NK-92 treated with Interleukin-12 subunit alpha and Interleukin-12 subunit beta, amount 100 ng/mL, for 24 hours (cell line): ENCODE measurements at places on chromosomes 4 and X.

GRCh38 chr4:87758270-87758669, 41.1 kb upstream of the IBSP start:
- DNase-seq, result no peak

DNA sequence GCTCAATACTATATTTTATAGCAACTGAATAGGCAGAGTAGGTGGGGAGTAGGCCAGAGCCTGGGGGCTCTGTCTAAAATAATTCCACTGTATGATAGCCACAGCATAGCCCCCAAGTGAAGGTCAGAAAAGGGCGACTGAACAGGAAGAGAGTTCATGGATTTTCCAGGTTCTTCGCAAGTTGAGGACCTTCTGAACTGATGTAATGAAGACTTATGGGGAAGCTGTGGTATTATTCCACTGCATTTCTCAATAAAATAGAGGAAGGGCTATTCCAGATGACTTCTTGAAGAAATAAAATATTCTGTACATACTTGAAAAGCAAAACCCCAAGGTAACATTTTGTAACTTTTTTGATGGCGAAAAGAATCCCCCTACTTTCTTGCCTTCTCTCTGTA, 231.4 kb upstream of the GPC4 start:
- no peak for DNase-seq

GRCh38 chrX:17655211-17656034, 81.9 kb upstream of the SCML1 start:
- no peak for DNase-seq

GRCh38 chr4:181766061-181766548, 477.1 kb upstream of the TENM3 start:
- no peak for DNase-seq

GRCh38 chr4:183633476-183634400, 25.2 kb downstream of the RWDD4 start:
- DNase-seq, result no peak

DNA sequence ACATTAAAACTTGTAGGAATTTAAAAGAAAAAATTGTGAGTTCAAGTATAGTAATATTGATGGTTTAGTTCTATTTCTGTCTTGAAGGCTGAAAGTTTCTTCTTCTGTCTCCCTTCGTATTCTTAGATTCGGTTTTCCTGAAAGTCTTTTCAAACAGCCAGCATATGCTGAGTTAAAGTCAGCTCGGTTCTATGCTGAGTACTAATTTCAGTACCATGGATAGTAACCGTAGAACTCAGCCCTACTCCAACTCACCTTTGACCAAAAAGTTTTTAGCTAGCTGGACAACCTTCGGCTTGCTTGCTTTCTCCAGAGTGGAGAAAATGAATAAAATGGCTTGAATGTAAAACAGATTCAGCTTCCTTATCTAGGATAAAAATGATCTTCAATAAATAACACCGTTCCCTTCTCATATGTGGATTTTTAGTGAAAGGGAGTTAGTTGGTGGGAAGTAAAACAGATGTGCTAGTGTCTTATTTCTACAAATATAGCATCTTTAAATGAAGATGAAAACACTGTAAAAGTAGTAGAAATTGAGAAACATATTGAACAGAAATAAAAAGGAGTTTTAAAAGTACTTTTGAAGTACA, 5.2 kb downstream of the POU4F2 start:
- no peak for DNase-seq

GRCh38 chrX:19954335-19955096, 36.3 kb downstream of the BCLAF3 start:
- no peak for DNase-seq

DNA sequence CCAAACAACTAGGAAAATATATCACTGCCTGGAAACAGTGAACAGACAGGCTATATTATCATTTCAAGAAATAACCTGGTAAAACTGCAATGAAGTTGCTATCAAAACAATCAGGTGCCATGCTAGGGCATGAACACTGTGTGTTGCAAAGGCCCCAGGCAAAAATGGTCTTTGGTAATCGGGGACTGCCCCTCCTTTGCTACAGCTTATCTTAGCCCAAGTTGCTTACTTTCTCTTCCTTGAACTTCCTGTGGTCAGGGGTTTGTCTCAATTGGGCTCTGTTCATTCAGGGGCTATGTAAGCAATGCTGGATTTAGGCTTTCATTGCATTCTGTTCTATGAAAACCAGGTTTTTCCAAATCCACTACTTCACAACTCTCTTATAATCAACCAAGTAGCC, 30.4 kb downstream of the SCML1 start:
- no peak for DNase-seq

- no peak for DNase-seq
These were observed 1199.7 kb upstream of the TENM3 start for GRCh38 chr4:181043486-181043885.

- DNase-seq, result no peak
These were observed 61.1 kb downstream of the ARAP2 start for GRCh38 chr4:36183232-36183631.

- DNase-seq, result no peak
These were observed 98.1 kb upstream of the C1GALT1C1 start for GRCh38 chrX:120727911-120728310.

- DNase-seq, result no peak
These were observed 45.6 kb downstream of the ARFIP1 start for GRCh38 chr4:152825336-152825735.

GRCh38 chr4:38489011-38489861, 174.8 kb upstream of the KLF3 start:
- no peak for DNase-seq

DNA sequence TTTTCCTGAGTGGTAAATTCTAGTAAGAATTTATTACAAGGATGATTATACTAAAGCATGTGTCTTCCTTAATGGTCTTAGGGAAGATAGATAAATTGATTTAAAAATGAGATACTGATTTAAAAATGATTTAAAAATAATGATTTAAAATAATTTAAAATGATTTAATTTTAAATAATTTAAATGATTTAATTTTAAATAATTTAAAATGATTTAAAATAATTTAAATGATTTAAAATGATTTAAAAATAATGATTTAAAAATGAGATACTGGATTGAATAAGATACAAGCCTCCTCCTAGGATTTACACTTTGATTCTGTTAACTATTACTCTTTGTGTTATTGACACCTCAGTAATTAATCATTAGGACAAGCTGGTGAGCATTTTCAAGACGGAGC, 59.0 kb downstream of the COX7B2 start:
- no peak for DNase-seq

DNA sequence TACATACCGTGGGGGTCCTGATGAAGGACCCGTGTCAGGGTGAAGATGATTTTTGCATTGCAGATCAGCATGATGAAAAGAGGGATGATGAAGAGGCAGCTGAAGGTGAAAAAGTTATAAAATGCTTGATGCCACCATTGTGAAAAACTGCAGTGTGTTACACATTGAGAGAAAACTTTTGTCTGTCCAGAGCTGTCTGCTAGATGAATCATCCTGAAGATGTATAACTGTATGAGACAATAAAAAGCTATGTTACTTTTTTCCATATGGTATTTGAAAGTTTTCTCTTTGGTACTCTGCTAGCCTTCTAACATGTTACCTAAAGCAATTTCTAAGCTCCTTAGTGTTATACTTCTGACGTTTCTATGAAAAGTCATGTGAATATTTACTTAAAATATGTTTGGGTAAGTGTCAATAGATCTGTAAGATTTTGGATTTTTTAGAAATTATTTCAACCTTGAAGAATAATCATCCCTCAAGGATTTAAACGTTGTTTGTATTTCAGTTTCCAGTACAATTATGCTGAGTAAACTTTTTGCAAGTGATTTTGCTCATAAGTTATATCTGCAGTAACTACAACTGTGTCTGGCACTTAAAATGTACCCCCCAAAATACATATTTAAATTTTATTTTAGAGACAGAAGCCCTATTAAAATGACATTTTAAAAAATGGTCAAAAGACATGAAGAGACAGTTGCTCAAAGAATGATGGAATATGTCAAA, 9.5 kb downstream of the GNRHR start:
- DNase-seq, result no peak

- DNase-seq, result no peak
These were observed 145.6 kb downstream of the AMELX start for GRCh38 chrX:11438767-11439166.

GRCh38 chr4:109065006-109065405, 237.5 kb downstream of the COL25A1 start:
- DNase-seq, result no peak

GRCh38 chr4:25440478-25441030, 63.5 kb downstream of the ANAPC4 start:
- no peak for DNase-seq

DNA sequence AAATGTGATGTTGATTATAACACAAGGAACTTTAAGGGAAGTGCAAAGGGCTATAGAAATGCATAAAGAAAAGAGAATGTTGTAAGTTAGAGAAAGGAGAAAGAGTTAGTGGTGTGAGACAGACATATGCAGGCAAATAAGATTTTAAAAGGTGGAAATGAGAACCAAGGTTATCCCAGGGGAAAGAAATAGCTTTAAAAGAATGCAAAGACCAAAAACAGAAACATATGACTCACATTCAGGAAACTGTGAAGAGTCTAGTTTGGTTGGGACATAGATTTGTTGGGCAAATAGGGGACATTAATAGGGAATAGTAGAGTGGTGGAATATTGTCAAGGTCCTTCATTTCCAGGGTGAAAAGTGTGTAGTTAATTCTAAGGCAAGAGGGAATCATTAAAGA, 52.4 kb downstream of the MAPK10 start:
- DNase-seq, result no peak

DNA sequence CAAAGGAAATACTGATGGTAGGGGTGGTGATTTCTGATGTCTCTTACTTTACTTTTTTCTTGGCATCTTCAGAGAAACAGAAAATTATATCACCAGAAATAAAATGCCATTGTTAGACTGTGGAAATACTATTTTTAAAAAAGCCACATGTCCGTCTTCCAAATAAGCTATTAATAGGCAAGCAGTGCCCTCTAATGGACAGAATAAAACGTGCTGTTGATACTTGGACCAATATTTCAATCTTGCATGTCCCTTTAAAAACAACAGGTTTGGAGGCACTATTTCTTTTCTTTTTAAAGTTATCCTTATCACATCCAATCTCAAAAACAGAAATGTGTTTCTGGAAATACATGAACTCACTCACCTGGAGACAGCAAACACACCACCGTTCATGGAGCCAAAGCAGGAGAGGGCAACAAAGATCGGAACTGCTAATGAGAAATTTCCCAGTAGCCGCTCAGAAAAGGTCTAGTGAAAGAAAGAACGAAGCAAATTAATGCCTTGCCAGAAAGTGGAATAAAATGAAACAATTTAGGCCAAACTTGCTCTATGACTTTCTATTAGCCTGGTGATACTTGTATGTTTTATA, 59.2 kb downstream of the SLC7A11 start:
- DNase-seq, result no peak

DNA sequence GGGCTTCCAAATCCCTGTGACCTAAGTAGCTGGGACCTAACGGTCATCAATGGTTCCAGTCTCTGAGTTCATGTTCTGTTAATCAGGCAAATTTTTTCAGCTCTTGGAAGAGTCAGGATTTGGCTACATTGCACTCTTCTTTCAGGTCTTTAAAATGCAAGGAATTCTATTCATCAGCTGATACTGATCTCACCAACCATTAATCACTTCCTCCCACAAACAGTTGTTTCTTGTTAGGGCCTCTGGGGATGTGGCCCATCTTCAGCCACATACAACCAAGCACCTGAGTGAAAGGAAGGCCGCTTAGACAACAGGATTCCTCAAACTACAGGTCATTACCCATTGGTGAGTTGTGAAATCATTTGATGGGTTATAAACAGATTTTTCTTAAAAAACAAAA, 71.7 kb downstream of the FANCB start:
- DNase-seq, result no peak

DNA sequence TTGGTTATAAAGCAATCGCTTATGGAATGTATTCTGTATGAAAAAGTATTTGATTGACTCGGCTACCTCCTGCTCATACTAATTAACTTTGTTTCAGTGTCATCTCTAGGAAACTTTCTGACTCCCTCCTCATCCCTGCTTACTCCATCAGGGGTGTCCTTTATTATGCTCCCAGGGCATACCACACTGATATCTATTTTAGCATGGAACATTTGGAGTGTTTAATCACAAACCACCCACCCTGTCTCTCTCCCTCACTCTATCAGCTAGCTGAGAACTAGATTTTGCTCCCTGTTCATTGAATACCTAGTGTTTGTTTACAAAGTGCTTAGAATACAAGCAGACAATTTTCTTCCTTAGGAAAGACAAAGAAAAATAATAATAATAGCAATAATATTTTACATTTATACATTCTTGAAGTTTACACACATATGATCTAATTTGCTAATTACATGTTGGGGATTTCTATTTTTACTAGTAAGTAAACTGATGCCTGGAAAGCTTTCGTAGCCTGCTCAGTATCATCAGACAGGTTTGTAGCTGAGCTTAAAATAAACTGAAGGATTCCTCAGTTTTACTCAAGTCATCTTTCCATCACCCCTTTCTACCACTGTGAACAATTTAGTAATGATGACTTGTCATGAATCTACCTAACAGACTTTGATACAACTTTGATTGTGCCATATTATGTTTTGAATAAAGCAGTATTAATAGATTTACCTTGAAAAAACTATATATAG, 811.4 kb upstream of the HS3ST1 start:
- no peak for DNase-seq

GRCh38 chr4:23163647-23164436, 471.1 kb downstream of the GBA3 start:
- no peak for DNase-seq

GRCh38 chrX:139932073-139932900, 566 bp downstream of the ATP11C start:
- peak; percentile 60 for DNase-seq

GRCh38 chr4:101304916-101305315, 42.4 kb downstream of the PPP3CA start:
- DNase-seq, result no peak

- no peak for DNase-seq
These were observed 67.5 kb upstream of the BMP3 start for GRCh38 chr4:80963051-80963450.

DNA sequence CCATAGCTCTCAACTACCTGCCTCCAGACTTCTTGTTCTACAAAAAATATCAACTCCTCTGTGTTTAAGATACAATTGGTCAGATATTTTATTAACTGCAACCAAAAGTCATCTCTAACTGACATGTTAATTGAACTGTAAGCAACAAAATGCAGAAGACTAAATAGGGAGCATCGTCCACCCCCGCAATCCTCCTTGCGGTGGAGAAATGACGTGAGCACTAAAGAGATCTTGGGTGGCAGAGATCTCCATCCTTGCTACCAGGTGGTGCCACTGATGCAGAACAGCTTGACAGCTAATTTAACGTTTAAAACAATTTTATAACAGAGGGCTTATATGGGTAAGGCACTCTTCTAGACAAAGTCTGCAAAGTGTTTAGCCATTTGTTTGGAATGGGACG, 164.4 kb upstream of the FTHL17 start:
- DNase-seq, result no peak

GRCh38 chrX:21384178-21384577, 10.0 kb downstream of the CNKSR2 start:
- DNase-seq, result no peak

DNA sequence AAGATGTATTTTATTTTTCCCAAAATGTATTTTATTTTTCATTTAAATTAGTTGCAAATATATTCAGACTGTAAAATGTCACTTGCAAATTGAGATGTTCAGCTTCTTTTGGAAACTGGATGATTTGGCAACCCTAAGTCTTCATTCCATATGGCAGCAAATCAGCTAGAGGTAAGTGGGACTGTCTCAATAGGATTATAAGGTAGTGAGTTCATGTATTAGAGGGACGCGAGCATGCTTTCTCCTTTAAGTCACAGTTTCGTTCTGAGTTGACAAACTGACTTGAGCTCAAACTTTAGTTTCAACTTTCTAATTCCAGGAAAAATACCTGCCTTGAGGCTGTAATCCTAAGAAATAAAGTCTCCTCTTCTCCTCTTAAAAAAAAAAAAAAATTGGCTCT, 44.2 kb upstream of the TMEM131L start:
- DNase-seq, result no peak

- no peak for DNase-seq
These were observed 856.6 kb downstream of the CENPC start for GRCh38 chr4:66688674-66689073.
